Stimulated activated CD4-positive, alpha-beta T cell treated with anti-CD3 and anti-CD28 coated beads, Interleukin-2, amount 100 ng/mL, for 4 hours (primary cell): ENCODE measurements at places on chromosomes 1 and 21.

DNA sequence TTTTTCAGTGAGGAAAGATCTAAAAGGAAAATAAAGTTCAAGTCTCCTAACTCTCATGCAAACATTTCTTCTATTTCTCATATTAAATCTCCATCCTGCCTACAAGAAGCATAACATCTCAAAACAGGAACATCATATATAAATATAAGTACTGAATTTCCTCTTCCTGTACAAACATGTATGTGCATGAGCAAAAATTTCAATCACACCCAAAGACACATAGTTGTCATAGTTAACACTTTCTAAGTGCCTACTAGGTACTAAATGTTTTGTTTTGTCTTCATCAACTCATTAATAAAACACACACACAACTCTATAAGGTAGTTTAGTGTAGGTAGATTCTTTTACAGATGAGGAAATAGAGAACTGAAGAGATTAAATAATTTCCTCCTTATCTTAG is 237.1 kb upstream of the ADGRL2 start:
- DNase-seq, result no peak

DNA sequence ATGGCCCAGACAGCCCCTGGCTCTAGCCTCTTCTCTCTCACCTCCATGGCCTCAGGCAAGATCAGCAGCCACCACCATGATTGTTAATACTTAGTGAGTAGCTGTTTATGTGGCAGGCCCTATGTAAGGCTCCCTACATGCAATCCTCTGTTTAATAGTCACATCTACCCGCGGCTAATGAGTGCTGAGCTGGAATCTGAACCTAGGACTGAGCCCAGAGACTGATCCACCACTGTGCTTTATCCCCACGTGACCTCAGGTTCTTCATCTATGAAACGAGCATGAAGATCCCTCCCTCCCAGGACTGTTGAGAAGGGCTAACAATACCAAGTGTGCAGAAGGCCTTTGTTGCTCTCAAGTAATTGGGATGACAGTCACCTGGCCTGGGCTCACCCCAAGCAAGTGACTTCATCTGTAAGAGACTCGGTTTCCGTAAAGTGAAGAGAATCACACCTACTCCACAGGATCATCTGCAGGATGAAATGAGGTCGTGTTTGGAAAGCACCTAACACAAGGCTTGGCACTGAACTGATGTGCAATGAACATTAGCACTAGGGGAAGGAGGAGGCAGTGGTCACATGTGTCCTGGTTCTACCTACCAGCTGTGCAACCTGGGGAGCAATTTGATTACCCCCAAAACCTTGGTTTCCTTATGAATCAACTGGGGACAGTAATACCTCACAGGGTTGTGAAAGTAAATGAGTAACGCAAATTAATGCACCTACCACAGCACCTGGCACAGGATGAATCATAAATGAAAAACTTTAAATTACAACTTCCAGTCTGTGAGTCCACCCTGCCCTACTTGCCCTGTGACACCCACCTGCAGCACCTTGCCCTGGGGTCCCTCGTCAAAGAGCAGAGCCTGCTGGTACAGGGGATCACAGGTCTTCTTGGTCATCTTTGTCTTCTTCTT is 37.2 kb downstream of the RIMS3 start:
- no peak for DNase-seq

DNA sequence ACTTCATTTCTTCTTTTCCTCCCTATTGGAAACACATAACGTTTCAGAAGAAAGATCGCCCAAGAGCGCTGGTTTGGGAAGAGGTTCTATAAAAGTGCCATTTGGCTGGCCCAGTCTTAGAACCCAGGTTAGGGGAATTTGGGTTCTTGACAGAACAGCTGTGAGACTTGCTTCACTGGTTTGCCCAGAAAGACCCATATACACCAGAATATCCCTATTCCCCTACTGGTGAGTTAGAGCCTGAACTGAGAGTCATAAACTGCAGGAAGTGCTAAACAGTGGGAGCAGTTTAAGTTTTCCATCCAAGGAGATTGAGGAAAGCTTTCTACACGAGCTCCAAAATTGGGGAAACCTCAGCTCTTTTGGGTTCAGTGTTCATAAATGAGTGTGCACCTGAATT is 275.2 kb downstream of the VAV3 start:
- no peak for DNase-seq

DNA sequence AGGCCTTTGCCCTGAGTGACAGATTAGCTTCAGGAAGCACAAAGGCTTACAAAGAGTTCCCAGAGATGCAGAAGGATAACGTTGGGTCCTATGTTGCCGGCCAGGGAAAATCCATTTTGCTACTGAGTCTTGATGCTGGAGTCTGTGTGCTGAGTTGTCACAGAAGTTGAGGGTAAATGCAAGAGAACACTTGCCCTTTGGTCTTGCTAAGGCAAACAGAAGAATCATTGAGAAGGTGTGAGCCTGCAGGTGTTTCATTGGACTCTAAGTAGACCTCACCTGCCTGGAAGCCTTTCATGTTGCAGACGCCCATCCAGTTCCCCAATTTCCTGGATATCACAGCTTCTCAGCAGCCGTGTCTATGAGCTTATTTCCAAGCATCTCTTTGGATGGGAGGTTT is 105.2 kb downstream of the PCP4 start:
- no peak for DNase-seq

- DNase-seq, result no peak
Observed at GRCh38 chr21:41411449-41412089, 14.5 kb upstream of the MX1 start.

DNA sequence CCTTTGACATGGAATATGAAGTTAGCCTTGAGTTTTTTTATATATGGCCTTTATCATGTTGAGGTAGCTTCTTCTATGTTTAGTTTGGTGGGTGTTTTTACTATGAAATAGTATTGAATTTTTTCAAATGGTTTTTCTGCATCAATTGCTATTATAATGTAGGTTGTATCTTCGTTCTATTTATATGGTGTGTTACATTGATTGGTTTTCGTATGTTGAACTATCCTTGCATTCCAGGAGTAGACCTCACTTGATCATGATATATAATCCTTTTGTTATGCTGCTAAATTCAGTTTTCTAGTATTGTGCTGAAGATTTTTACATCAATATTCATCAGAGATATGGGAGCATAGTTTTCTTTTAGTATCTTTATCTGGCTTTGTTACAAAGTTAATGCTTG is 55.8 kb downstream of the C1orf198 start:
- no peak for DNase-seq

DNA sequence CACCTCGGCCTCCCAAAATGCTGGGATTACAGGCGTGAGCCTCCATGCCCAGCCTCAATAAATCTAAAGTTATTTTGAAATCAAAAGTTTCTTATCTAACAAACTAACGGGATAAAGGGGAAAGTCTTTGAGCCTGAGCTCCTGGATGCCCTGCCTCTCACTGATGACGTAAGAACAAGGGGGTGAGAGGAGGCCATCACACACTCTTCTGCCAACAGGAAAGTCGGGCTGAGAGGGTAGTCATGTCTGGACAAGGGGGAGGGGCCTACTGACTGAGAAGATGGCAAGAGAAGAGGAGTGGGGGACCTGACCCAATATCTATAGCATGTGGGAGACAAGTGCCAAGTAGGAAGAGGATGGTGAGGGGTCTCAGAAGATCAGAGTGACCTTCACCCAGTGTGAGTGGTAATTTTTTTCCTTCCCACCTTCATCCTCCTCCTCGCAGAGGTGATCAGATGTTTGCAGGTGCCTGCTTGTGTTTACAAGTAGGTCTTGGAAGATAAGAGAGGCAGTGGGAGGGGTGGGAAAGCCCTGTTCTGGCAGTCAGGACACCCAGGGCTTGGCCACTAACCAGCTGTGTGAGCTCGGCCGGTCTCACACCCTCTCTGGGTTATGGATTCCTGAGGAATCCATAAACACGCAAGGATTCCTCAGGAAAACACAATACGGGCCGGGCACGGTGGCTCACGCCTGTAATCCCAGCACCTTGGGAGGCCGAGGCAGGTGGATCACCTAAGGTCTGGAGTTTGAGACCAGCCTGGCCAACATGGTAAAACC is 9.6 kb downstream of the UQCRHL start:
- DNase-seq, result no peak

- DNase-seq, result no peak
Observed at GRCh38 chr1:4854367-4854766, 200.0 kb downstream of the AJAP1 start.

GRCh38 chr1:158290321-158290844 is 660 bp downstream of the CD1C start:
- no peak for DNase-seq

DNA sequence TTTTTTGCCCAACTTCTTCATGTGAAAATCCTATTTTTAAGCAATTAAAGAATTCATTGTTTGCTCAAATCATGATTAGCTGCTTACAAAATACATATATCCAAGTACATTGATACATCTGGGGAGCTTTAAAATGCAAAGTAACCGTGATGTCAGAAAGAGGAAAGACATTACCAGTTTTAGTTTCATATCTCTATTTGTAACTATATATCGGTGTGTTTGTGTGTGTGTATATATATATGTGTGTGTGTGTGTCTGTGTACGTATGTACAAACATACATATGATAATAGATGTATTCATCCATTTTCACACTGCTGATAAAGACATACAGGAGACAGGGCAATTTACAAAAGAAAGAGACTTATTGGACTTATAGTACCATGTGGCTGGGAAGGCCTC is 310.1 kb downstream of the DPYD start:
- DNase-seq, result no peak

- DNase-seq, result no peak
Observed at GRCh38 chr21:16070207-16070651, 340.4 kb downstream of the USP25 start.

- no peak for DNase-seq
Observed at GRCh38 chr1:204578867-204579664, 62.9 kb downstream of the MDM4 start.

- no peak for DNase-seq
Observed at GRCh38 chr1:240308096-240308495, 216.4 kb downstream of the FMN2 start.

- no peak for DNase-seq
Observed at GRCh38 chr1:179217943-179218507, 11.5 kb downstream of the ABL2 start.

DNA sequence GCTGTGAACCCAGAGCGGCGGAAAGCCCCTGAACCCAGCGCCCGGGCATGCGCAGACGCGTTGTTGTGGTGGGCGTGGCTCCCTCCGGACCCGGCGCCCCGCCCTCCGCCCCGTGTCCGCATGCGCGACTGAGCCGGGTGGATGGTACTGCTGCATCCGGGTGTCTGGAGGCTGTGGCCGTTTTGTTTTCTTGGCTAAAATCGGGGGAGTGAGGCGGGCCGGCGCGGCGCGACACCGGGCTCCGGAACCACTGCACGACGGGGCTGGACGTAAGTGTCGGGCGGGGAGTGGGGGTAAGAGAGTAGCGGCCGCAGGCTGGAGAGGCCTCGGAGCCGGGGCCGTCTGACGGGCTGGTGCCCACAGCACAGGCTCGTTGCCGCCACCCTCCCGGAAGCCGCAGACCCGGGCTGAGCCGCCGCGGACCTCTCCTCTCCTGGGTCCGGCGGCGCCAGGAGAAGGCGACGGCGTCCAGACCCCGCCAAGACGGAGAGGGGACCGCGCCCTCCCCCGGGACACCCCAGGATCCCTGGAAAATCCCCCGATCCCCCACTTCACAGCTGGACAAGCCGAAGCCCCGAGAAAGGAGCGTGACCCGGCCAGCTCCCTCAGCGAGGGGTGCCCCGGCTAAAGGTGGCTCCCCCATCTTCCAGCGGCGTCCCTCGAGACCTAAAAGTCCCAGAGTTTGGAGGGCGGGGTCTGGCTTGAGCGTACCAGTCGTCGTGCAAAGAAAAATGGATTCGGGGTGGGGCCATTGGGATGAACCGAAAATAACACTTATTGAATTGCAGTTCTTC is at the start of gene TMEM50A:
TSS of gene TMEM50A (plus strand) at position 147 of the 794 bp plus-strand sequence. CDS start 2,153 bp downstream, outside the sequence.
- DNase-seq, result peak; percentile 81

- no peak for DNase-seq
Observed at GRCh38 chr1:1315435-1315954, 7.1 kb downstream of the PUSL1 start.

DNA sequence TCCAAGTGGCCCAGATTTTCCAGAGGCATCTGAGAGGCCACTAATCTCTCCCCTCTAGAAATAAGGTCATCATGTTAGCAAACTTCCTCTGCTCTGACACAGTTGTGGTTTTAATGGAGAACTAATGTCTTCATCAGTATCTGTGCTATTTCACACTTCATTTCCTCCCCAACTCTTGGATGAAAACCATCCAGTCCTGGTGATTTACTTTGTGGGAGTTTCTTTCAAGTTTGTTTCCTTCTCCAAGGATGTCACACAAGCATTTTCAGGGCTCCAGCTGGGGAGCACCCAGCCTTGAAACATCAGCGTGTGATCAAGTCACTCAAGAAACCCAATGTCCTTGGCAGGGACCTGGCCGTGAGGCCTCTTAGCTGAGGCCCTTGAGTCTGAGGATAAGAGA is 38.8 kb downstream of the TBX15 start:
- DNase-seq, result no peak

DNA sequence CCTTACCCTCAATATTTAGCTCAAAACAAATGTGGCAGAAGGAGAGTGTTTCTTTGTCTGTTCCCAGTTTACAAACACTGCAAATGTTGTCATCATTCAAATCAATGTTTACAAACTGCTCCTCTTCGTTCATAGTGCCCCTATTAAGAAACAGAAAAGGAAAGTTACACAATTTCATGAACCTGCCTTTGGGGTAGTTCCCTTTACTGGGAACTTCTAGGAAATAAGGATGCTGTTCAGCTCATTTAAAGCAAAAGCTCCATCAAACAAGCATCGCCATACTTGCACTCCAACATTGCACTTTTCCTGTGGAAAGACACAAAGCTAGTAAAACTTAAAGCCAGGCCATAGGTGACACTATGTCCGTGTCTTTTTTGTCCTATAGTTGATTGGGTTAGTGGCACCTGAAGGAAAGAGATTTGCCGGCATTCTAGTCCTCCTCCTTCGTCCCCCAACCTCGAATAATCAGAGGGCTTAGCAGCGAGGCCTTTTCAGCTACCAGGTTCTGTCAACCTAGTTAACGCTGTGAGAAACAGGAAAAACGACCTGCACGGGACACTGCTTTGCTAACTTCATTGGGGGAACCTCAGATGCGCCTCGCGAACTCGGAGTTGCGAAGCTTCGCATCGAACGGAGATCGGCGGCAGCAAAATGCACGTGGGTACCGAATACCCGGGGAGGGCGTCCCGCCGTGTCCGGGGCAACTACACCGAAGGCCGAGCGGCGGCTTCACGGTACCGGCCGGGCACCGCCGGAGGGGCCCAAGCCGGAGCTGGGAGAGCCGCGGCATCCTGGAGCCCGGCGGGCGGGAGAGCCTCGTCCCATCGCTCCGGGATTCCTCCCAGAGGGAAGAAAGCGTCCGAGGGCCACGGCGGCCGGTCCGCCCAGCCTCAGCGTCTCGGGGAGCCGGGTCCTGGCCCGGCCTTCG is 706 bp downstream of the C21orf91 start:
- DNase-seq, result peak; percentile 29

- peak; percentile 60 for DNase-seq
Observed at GRCh38 chr21:36927719-36928117, 38.8 kb downstream of the HLCS start.

DNA sequence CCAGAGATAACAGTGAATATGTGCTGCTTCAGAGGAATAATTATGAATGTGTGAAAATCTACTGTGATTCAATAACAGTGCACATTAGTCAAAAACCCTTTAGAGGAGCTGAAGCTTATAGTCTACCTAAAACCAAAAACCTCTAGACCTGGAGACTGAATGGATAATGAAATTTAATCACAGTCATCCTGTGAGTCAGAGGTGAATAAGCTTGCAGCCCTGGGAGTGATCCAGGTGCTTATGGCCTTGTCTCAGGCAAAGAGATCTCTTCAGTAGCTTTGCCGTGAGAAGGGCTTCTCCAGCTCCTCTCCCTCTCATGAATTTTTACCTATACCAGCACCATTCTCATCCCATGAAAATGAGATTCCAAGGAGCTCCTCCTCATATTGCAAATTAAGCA is 81.3 kb upstream of the RGS4 start:
- DNase-seq, result no peak

- DNase-seq, result no peak
Observed at GRCh38 chr1:91768786-91769725, 116.9 kb downstream of the TGFBR3 start.
